ENCODE measurements at places on chromosomes 6 and 20.
A peak's percentile ranks its signal among the peaks of the same experiment; 100 is the strongest.

GRCh38 chr20:61295249-61295648 is 43.2 kb downstream of the CDH4 start:
- no peak for DNase-seq

DNA sequence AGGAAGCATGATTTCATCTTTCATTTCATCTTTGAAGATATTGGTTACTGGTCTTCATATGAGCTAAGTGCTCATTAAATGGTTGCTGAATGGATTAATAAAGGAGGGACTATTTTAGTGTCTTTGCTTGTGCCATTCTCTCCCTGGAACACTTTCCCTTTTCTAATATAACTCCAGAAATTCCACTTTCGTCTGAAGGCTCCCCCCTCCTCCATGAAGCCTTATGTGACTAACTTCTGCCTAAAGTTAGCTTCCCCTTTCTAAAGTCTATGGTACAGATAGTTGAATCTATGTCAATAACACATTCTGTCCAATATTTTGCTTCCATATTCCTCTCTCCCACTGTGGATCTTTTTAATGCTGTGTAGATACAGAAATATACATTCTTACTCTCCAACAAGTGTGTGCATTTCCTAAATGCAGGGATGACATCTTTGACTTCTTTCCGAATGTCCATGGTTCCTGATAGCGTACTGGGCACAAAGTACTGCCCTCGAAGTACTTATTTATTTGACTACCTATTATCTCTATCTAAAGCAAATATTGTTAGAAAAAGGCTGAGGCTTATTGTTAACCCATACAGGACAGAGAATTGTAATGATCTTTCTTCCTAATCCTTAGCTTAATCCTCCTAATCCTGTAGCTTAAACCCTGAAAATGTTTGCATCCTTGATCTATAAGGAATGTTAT is 84.7 kb upstream of the ELOVL5 start:
- no peak for DNase-seq

DNA sequence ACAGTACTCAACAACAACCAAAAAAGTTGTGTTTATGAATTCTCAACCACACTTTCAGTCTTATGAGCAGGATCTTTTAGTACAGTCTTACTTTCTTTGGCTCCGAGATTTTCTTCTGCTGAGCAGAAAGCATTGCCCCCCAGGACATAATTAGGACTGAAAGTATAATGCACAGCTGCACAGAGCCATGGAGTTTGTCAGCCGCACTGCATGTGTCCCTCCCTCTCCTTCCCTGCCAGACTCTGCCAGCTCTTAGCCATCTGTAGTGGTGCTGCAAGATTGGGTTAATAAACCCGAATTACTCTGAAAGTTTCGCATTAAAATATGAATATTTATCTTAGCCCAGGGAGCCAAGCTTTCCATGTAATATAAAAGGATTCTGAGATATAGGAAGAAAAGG is 179.6 kb upstream of the PTCHD4 start:
- DNase-seq: no peak

GRCh38 chr6:83258517-83258916 is 65.4 kb downstream of the RWDD2A start:
- DNase-seq: no peak

DNA sequence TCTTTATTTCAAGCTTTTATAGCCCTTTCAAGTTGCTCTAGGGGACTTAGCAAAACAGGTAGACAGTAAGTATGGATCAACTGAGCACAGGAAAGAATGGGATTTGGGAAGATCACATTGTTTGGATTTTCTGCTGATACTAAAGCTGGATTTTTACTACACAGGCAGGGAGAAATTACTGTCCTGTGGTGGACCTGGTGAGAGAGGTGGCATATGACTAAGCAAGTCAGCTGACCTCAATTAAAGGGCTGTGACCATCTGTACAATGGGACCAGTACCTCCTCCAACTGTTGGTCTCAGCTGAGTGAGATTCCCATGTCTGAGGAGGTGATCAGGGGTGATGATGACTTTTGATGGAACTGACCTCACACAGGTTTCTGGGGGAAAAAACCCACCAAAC is 28.0 kb downstream of the RREB1 start:
- no peak for DNase-seq

- DNase-seq: no peak
These were observed 69.1 kb downstream of the MYB start for GRCh38 chr6:135250234-135250633.

DNA sequence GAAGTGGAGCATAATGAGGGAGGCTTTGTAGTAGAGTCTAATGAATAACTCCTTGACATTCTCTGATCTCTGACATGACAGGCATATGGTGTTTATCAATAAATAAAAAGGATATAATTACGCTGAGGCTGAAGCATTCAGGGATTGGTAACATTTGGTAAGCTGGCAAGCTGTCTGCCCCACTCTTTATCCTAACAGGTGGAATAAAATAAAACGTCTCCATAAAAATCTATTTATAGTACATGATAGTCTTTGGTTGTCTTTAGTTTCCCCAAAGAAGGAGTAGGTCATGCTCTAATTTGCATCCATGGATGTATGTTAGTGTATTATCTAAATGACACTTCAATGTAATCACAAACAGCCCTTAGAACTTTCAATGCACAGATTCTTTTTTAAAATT is 30.9 kb upstream of the RBM24 start:
- no peak for DNase-seq

- no peak for DNase-seq
These were observed 110.5 kb downstream of the IRF4 start for GRCh38 chr6:501891-502601.

GRCh38 chr6:150738092-150738629 is 127.3 kb upstream of the MTHFD1L start:
- no peak for DNase-seq

DNA sequence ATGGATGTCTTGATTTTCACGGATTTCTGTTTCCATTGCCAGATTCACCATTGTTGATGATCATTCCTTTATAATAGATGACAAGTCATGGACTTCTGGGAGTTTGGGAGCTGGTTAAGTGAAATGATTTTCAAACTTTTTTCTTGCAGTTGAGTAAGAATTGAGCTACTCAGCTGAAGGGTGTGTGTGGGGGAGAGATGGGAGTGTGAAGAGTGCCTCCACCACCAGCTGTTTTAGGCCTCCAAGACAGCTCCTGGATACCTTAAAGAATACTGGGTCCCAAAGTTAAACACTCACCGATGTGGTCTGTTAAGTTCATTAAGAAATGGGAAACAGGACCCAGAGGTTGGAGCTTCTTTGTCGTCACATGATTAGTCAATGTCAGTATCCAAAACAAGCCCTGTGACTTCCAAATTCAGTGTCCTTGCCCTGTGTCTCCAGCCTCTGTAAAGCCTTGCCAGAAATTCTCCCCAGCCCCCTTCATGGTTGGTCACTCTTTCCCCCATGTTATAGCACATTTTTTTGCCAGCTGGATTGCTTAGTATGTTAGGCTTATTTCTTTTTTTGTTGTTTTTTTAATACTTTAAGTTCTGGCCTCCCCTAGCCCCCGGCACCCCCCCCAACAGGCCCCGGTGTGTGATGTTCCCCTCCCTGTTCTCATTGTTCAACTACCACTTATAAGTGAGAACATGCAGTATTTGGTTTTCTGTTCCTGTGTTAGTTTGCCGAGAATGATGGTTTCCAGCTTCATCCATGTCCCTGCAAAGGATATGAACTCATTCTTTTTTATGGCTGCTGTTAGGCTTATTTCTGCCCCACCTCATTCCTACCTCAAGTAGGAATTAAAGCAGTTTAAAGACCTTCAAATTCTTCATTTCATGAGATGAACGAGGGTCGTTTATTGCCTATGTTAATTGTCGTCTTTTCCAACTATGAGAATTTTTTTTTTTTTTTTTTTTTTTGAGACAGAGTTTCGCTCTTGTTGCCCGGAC is 26.9 kb downstream of the BICRAL start:
- DNase-seq: no peak

DNA sequence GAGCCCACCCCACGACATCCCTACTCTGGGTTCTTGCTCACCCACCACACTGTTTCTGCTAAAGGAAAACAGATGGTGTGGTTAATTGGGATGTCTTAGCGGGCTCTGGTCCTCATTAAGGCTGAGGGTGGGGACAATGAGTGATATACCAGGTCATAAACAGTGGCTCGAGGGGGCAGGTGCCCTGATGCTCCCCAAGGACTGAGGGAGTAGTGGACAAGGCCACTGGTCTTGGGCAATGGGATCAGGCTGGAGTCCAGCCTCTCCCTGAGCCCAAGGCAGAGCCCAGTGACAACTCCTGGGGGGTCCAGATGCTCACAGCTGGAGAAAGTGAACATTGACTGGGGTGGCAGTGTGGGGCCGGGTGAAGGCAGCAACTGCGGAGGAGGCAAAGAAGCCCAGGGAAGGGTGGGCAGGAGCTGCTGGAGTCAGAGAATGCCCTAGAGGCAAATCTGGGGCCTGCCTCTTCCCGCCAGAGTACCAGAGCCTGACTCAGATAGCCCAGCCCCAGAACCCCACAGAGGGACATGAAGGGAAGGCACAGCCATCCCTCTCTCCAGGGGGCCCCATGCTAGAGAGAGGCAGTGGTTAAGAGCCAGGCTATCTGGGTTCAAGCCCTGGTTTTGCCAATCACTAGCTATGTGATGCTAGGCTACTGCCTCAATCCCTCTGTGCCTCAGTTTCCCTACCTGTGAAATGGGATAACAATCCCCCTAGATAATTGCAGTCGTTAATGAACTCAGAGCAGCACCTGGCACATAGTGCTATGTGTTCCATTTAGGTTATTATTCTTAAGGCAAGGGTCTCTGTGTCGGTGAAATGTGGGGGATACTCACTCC is 72.3 kb downstream of the MRPL14 start:
- DNase-seq: no peak

GRCh38 chr20:32018269-32019155 is 8.3 kb downstream of the CCM2L start:
- DNase-seq: peak; percentile 82

DNA sequence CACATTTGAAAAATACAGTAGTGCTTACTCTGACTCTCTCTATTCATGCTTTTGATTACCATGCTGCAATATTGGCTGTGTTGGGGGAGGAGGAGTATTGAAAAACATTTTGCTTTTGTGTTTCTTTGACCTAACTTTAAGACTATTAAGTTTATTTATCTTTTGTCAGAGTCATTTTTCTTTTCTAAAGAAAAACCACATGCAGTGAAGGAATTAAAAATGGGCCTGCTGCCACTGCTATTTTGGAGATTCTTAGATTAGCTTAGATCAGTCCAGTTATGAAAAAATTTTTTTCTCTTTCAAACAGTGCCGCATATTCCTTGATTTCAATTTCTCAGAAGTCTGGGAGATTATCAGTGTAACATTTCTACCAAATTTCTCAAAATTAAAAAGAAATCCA is 36.1 kb downstream of the BCKDHB start:
- no peak for DNase-seq

GRCh38 chr6:131336596-131336995 is 201.3 kb downstream of the AKAP7 start:
- DNase-seq: no peak

DNA sequence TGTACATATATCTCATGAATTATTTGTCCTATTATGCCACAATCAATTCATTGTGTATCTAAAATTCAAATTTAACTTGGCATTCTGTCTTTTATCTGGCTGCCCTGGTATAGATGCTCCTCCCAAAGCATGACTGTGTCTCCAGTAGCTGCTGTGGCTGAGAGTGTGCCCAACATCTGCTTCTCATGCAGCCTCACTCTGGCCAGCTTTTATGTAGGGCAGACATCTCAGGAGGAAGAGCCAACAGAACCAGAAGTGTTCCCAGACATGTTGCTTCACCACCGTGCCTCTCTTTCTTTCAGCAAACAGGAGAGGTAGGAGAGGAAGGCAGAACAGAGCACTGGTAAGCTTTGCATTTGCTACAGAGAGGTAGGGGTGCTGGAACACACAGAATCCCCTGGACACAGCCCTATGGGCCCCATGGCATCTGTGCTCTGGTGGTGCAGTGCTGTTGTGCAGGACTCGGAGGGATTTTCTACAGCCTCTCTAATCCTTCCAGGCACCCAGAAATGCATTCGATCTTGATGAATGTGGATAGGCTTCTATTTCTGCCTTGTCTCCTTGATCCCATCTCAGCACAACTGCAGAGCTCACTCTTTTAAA is 637.1 kb downstream of the UTRN start:
- no peak for DNase-seq

GRCh38 chr6:39302011-39302410 is 12.2 kb downstream of the KCNK17 start:
- DNase-seq: no peak

GRCh38 chr6:130366107-130367005 is 539 bp downstream of the TMEM200A start:
- no peak for DNase-seq

GRCh38 chr6:71488186-71488585 is 199.6 kb downstream of the OGFRL1 start:
- DNase-seq: no peak

DNA sequence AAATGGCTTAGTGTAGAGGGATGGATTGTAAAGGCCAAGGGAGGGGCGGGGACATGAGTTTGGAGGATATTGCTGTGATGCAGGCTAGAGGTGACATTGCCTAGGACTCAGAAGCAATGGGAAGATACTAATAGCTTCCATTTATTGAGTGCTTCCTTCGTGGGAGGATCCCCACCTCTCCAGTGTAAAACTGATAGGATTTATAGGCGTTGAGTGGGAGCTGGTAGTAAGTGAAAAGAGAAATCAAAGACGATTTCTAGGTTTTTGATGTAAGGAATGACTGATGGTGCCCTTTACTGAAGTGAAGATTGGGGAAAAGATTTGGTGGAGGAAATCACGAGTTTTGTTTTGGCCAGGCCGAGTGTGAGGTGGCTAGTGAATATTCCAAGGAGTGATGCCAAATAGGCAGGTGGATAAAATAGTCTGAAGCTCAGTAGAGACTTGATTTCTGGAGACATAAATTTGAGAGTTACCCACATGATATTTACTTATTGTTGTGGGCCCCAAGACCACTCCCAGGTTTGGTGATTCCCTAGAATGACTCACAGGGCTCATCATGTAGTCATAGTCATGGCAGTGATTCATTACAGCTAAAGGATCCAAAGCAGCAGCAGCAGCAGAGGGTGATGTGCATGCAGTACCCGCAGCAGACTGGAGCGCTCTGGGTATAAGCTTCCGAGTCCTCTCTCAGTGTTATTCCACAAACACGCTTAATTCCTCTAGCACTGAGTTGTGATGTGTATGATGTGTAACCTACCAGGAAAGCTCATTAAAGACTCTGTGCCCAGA is 10.2 kb downstream of the RPRD1B start:
- DNase-seq: no peak

DNA sequence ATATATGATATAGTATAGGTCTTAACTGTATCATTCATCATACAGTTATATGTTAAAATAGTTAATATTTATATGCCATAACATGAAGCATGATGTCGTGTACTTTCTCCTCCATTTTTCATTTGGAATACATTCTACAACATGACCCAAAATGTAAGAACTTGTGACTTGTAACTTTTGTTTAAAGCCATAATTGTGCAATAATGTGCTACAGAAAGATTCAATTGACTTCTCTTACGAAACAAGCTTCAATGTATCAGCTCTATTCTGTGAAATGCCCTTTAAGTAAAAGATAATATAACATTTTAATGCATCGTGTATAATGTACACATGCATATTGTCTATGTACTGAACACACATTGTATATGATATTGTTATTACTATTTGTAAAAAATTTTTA is 76.7 kb upstream of the FABP7 start:
- DNase-seq: no peak

GRCh38 chr6:17874753-17875152 is 112.7 kb downstream of the KIF13A start:
- no peak for DNase-seq

GRCh38 chr6:42131531-42131930 is 10.9 kb downstream of the C6orf132 start:
- DNase-seq: no peak

- no peak for DNase-seq
These were observed 1.1 kb downstream of the HSF2 start for GRCh38 chr6:122400462-122401089.

- DNase-seq: no peak
These were observed 160.0 kb upstream of the PLN start for GRCh38 chr6:118387921-118388701.

Data from NCI-H2081 (cell line).